ENCODE measurements at places on chromosomes 5 and 9. TPM values are rescaled to one million over a fixed set of nuclear protein-coding genes. Genes with fewer than 3 reads are reported as not detected.

DNA sequence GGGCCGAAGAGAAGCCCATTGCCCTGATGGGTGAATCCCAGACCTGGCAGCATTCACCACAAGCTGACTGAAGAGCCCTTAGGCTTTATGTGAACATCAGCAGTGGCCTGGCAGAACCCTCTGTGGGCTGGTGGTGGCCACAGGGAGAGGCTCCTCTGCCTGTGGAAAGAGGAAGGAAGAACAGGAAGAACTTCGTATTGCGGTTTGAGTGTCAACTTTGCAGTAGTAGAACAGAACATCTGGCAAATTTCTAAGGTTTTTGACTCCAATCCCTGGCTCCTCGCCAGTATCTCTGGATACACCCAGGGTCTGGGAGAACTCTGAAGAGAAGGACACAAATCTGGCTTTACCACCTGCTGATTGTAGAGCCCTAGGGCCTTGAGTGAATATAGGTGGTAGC is 356.4 kb upstream of the GRAMD2B start:
- no peaks in the 10 kb centered on the region for H3K4me1 ChIP-seq
- H3K4me3 ChIP-seq, result no peak overlapping the region
- no peak for DNase-seq
- H3K27me3 ChIP-seq, result no peaks in the 10 kb centered on the region
- no peak overlapping the region for H3K27ac ChIP-seq

CDH6 gene
- total RNA-seq, result not detected

DNA sequence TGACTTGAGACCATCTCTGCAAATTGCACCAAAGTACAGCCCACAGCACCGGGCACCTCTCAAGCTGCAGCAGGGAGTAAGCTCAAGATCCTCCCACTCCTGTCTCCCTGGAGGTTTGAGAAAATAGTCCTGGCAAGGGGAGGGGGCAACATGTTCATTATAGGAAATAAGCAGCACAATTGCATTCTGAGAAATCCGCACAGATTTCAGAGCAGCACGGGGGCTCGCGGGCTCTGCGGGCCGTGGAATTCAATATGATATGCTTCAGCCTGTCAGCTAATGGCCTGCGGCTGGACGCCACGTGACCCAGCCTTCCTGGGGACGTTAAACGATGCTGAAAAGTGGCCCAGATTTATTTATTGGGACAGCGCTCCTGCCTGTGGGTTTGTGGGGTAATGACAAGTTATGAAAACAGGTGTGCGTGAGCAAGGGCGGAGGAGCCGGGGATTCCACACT is 156.4 kb downstream of the DAB2IP start:
- H3K27ac ChIP-seq, result no peak overlapping the region
- no peaks in the 10 kb centered on the region for H3K4me1 ChIP-seq
- peaks cover 1% of the 10 kb centered on the region for H3K36me3 ChIP-seq
- H3K27me3 ChIP-seq, result peaks cover 2% of the 10 kb centered on the region
- DNase-seq, result no peak

GRCh38 chr5:32326216-32326772 is 13.6 kb upstream of the MTMR12 start:
- DNase-seq, result no peak
- peaks cover 6% of the 10 kb centered on the region for H3K36me3 ChIP-seq
- H3K4me1 ChIP-seq, result peaks cover 2% of the 10 kb centered on the region
- no peak overlapping the region for H3K27ac ChIP-seq

- H3K27ac ChIP-seq, result no peak overlapping the region
- peaks cover 27% of the 10 kb centered on the region for H3K4me1 ChIP-seq
- H3K27me3 ChIP-seq, result no peaks in the 10 kb centered on the region
- no peak for DNase-seq
Observed at GRCh38 chr9:114450181-114450580, 55.1 kb downstream of the WHRN start.

HMMR gene
- total RNA-seq, result 109 TPM

DNA sequence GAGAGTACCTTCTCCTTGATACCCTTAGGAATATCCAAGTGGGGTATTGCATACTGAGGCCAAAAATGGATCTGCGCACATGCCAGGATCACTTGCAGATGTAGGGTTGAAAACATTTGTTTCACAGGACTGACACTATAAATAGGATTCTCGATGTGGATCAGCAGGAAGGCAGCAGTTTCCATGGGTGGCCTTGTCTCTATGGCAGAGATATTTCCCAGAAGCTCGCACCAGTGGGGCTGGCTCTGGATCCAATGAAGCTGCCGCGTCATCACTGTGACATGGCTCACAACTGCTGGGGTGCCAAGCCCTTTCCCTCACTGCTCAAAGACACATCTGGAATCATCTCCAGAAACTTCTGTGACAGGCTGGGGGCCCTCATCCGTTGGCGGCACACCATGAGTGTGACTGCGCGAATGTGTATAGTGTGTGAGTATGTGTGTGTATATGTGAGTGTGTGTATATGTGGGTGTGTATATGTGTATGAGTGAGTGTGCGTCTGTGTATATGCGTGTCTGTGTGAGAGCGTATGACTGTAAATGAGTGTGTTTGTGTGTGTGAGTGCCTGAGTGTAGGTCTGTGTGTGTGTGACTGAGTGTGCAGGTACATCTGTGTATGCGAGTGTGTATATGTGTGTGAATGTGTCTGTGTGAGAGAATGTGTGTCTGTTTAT is 182.5 kb downstream of the GAS1 start:
- no peak for DNase-seq
- no peaks in the 10 kb centered on the region for H3K36me3 ChIP-seq
- H3K27me3 ChIP-seq, result no peaks in the 10 kb centered on the region
- H3K27ac ChIP-seq, result no peak overlapping the region

ADRA1B gene
- total RNA-seq, result not detected
